ENCODE measurements at places on chromosomes 1 and 21. TPM values are rescaled to one million over a fixed set of nuclear protein-coding genes. Genes with fewer than 3 reads are reported as not detected.

DNA sequence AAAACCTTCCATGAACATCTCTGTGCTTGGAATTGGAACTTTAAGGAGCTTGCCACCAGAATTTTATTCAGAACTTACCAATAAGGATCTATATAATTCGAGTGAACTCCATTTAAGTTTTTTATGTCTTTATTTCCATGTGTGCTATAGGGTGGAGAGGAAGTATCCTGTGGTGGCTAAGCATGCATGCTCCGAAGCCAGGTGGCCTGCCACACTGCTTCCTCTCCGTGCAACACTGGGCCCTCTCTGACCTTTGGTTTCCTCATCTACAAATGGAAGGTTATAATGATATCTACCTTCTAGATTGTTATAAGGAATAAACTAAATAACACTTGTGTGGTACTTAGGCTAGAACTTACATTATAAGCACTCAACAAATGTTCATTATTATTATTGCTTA, 382.1 kb downstream of the PTPRC start:
- no peaks in the 10 kb centered on the region for H3K36me3 ChIP-seq
- H3K27me3 ChIP-seq = no peaks in the 10 kb centered on the region
- no peak overlapping the region for H3K4me3 ChIP-seq
- H3K4me1 ChIP-seq = no peaks in the 10 kb centered on the region
- no peak overlapping the region for H3K27ac ChIP-seq

DNA sequence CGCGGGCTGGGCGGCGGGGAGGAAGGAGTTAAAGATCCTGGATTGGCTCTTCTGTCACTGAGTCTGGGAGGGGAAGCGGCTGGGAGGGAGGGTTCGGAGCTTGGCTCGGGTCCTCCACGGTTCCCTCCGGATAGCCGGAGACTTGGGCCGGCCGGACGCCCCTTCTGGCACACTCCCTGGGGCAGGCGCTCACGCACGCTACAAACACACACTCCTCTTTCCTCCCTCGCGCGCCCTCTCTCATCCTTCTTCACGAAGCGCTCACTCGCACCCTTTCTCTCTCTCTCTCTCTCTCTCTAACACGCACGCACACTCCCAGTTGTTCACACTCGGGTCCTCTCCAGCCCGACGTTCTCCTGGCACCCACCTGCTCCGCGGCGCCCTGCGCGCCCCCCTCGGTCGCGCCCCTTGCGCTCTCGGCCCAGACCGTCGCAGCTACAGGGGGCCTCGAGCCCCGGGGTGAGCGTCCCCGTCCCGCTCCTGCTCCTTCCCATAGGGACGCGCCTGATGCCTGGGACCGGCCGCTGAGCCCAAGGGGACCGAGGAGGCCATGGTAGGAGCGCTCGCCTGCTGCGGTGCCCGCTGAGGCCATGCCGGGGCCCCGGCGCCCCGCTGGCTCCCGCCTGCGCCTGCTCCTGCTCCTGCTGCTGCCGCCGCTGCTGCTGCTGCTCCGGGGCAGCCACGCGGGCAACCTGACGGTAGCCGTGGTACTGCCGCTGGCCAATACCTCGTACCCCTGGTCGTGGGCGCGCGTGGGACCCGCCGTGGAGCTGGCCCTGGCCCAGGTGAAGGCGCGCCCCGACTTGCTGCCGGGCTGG, at the start of gene NPR1:
Gene NPR1, plus strand, starts transcription at position 170 of the 818 bp plus-strand sequence. Its CDS starts 421 bp downstream, at position 591.
- H3K27me3 ChIP-seq = peaks cover 43% of the 10 kb centered on the region
- H3K36me3 ChIP-seq = no peaks in the 10 kb centered on the region
- peaks cover 24% of the 10 kb centered on the region for H3K4me1 ChIP-seq
- no peak for DNase-seq
- H3K4me3 ChIP-seq = peak within 1 kb of the TSS; percentile 85

DNA sequence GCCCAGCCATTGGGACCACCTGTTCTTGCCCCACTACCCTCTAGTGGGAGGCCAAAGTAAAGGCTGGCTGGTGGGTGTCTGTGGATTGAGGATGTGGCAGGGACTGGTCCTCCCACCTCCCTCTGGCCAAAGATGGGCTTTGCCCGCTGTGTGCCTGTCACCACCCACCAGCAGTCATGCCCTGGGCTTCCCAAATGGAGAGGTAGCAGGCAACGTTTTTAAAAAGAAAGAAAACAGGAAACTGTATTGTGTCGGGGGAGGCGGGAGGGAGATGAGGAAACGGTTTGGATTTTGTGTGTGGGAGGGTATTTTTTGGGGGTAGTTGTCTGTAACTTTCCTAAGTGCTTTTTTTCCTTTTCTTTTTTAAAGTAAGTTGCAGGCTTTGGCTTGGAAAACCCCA, 30.1 kb downstream of the SZRD1 start:
- peaks cover 20% of the 10 kb centered on the region for H3K36me3 ChIP-seq
- no peak for DNase-seq
- H3K4me3 ChIP-seq = no peak overlapping the region
- peaks cover 2% of the 10 kb centered on the region for H3K27me3 ChIP-seq

The TLR5 gene
- total RNA-seq = not detected

GRCh38 chr1:76302711-76303339, 228.3 kb downstream of the ST6GALNAC3 start:
- no peak overlapping the region for H3K27ac ChIP-seq
- no peaks in the 10 kb centered on the region for H3K4me1 ChIP-seq
- no peaks in the 10 kb centered on the region for H3K36me3 ChIP-seq
- H3K4me3 ChIP-seq = peak overlapping the region; percentile 61
- no peaks in the 10 kb centered on the region for H3K27me3 ChIP-seq

DNA sequence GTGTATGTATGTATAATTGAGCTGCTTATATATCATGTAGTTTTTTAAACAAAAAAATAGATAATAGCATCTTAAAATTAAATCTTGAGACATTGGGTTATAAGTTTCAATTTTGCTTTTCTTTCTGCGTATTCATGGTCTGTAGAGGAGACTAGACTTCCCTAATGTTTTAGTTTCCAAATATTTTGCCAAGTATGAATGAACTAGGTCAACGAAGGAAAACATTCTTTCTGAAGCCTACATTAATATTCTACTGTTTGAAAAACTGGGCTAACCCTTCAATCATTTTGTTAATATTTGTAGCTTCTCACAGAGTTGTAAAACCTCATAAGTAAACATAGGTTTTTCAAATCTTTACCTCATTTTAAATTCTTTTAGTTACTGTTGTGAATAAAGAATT, 592.7 kb downstream of the USP25 start:
- no peaks in the 10 kb centered on the region for H3K36me3 ChIP-seq
- no peak overlapping the region for H3K4me3 ChIP-seq
- peaks cover 9% of the 10 kb centered on the region for H3K4me1 ChIP-seq
- no peaks in the 10 kb centered on the region for H3K27me3 ChIP-seq
- H3K27ac ChIP-seq = no peak overlapping the region

- peaks cover 10% of the 10 kb centered on the region for H3K36me3 ChIP-seq
- peaks cover 34% of the 10 kb centered on the region for H3K4me1 ChIP-seq
- H3K27ac ChIP-seq = no peak overlapping the region
- H3K4me3 ChIP-seq = no peak overlapping the region
- peaks cover 3% of the 10 kb centered on the region for H3K27me3 ChIP-seq
Measured at GRCh38 chr21:33945652-33946270, 30.2 kb upstream of the ATP5PO start.

DNA sequence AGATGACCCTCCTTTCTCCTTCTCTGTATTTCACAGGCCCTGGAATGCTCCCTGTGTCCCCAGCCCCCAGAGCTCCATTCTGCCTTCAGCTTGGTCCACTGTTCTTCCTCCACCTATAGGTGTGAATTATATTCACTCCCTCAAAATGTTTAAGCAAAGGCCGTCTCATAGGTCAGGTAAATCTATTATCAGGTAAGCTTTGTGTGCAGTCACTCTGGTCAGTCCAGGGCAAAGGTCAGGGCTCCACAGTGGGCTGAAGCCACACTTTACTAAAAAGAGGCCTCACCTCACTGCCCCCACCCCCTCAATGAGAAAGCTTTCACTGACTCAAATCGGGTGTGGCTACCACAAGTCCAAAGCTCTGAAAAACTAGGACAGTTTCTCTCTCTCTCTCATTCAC, 65.9 kb downstream of the DNTTIP2 start:
- no peaks in the 10 kb centered on the region for H3K27me3 ChIP-seq
- peaks cover 87% of the 10 kb centered on the region for H3K4me1 ChIP-seq
- H3K4me3 ChIP-seq = peak overlapping the region; percentile 7
- H3K27ac ChIP-seq = peak overlapping the region; percentile 94
- DNase-seq = no peak
- peaks cover 18% of the 10 kb centered on the region for H3K36me3 ChIP-seq

- H3K27ac ChIP-seq = no peak overlapping the region
- peaks cover 15% of the 10 kb centered on the region for H3K4me1 ChIP-seq
- no peak overlapping the region for H3K4me3 ChIP-seq
- no peak for DNase-seq
- peaks cover 2% of the 10 kb centered on the region for H3K27me3 ChIP-seq
Measured at GRCh38 chr1:185348296-185348695, 31.3 kb upstream of the IVNS1ABP start.

DNA sequence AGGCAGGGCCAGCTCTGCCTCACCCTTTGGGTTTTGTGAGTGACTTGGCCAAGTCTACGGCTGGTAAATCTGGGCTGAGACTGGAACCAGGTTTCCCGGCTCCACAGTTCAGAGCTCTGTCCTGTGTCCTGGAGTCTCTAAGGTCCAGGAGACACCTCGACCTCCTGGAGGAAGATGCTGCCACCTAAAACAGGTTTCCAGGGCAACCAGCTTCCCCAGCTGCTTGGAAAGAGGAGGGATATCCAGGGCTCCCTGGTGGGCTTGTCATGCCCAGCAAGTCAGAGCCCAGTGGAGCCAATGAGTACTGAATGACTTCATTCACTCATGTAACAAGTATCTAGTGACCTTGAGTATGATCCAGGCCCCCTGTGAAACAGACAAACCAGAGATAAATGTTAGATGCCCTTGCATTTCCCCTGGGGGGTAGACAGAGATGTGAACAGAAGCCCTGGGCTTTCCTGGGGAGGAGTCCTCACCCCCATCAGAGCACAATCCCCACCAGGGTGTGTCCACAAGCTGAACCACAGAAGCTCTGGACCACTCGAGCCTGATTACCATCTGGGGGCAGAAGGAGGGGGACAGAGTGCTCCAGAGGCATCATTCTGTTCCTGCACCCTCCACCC, 181.2 kb upstream of the RAB4A start:
- H3K27me3 ChIP-seq = peaks cover 1% of the 10 kb centered on the region
- H3K36me3 ChIP-seq = no peaks in the 10 kb centered on the region
- H3K4me1 ChIP-seq = no peaks in the 10 kb centered on the region
- DNase-seq = no peak
- no peak overlapping the region for H3K4me3 ChIP-seq
- H3K27ac ChIP-seq = no peak overlapping the region

- DNase-seq = no peak
- no peak overlapping the region for H3K27ac ChIP-seq
- H3K36me3 ChIP-seq = no peaks in the 10 kb centered on the region
- peaks cover 3% of the 10 kb centered on the region for H3K27me3 ChIP-seq
- H3K4me3 ChIP-seq = no peak overlapping the region
Measured at GRCh38 chr1:165603810-165604209, 27.2 kb upstream of the MGST3 start.

GRCh38 chr1:942864-943533, 16.1 kb downstream of the NOC2L start:
- H3K4me1 ChIP-seq = peaks cover 41% of the 10 kb centered on the region
- H3K27ac ChIP-seq = peak overlapping the region; percentile 13
- H3K4me3 ChIP-seq = no peak overlapping the region
- H3K27me3 ChIP-seq = peaks cover 5% of the 10 kb centered on the region

All from HFFc6 (cell line).